SW480 (cell line): ENCODE measurements at places on chromosomes 3 and 15.

DNA sequence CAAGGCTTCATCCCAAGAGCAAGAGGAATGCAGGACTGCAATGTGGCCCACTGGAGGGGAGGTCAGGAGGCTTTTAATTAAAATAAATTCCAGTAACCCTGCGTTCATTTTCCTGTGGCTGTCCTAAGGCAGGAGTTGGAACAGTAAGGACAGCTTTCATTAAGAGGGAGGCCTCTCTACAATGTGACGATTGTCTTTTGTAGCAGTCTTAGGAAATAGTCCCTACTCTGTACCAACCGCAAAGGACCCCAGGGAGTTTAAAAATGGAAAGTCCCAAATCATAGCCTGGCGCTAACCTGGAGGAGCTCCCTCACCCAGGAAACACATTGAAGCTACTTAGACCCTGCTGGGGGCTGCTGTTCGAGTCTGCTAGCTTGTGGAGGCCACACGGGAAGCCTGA is 62.8 kb downstream of the SYNM start:
- no peak for DNase-seq

DNA sequence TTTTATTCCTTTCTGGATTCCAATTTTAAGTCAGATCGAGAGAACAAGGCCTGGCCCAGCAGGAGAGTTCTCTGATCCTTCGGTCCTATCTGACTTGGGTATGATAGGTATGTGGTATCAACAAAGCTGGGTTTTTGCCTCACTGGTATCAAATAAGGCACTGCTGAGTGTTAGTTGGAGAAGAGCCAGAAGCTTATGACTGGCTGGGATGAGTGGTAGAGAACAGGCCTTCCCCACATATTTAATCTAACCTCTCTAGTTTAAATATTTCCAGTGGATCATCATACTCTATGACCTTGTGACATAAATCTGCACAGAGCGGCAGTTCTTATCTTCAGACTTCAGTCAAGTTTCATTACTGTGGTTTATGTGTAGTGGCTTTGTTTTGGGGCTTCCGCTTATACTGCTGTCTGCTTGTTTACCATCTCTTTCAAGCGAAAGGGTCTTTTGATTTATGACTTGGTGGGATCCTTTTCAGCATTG is 164.5 kb downstream of the PTPRG start:
- DNase-seq = peak; percentile 37

DNA sequence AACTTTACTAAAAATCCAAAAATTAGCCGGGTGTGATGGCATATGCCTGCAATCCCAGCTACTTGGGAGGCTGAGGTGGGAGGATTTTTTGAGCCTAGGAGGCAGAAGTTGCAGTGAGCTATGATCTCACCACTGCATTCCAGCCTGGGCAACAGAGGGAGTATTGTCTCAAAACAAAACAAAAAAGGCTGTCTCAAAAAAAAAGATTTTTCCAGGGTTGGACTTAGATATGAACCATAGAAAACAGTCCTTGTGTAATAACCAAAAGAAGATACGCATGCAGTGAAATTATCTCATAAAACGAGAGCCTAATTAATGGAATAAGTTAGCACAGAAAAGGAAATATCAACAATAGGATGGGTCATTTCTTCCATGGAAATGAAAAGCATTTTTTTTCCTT is 320.4 kb upstream of the RASGRP1 start:
- DNase-seq = no peak

- peak; percentile 59 for DNase-seq
Observed at GRCh38 chr3:52052831-52053306, 3.5 kb downstream of the DUSP7 start.

GRCh38 chr3:109985943-109986555 is 648.7 kb upstream of the DPPA4 start:
- no peak for DNase-seq

- DNase-seq = no peak
Observed at GRCh38 chr3:42736531-42736930, 33.9 kb upstream of the HHATL start.

GRCh38 chr3:34683851-34684250 is 885.4 kb downstream of the PDCD6IP start:
- DNase-seq = peak; percentile 49

GRCh38 chr3:52130966-52131622 is 23.1 kb downstream of the POC1A start:
- DNase-seq = no peak

DNA sequence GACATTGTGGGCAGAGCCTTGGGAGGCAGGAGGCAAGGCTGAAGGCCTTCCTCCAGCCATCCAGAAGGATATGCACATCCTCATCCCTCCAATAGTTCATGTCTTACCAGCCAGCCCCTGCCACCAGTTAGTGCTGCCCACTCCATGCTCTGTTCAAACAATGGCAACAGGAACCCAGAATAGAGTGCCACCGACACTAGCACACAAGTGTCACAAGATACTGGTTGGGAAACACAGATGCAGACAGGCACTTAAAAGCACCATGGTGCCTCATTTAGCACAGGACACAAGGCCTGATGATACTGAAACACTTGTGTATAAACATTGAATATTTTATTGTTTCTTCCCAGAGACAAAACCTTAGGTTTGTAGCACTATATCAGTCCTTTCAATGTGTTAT is 56.5 kb upstream of the MYO5C start:
- DNase-seq = no peak

DNA sequence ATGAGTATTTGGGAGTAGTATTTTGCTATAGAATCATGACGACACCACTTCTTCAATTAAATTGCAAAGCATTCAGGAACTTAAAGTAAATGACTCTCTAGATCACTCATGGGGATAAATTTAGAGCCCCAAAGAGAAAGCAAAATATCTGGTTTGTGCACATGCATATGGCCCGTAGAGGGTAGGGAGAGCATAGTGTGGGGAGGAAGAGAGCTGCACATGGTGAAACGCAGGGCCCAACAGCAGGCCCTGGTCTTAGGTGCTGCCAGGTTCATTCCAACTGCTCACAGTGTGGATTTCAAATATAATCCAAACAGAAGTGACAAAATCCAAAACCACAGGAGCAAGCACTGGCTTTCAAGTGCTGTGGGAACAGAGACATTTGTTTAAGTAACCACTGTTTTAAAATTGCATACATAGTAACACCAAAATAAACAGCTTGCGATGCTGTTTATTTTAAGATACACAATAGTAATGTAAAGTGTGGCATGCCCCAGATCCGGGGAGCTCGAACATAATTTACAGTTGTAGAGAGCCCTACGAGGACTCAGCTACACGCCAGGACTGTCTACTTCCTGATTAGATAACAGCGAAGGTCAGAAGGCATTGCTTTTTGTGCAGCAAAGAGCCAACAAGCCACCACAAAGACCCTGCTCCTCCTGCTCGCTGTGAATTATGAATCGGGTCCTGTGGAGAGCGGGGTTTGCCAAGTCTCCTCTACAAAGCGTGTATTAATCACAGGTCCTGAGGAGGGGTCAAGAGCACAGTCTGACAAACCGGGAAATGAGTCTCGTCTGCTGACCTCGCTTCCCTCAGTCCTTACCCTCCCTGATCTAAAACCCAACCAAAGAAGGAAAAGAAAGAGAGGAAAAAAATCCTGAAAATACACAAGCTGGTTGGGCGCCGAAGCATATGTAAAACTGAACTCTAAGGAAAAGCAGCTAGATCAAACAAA is 80.6 kb downstream of the MEIS2 start:
- DNase-seq = no peak

GRCh38 chr3:188158731-188159310 is 4.9 kb downstream of the LPP start:
- DNase-seq = no peak

GRCh38 chr3:119240101-119240590 is 532 bp downstream of the B4GALT4 start:
- DNase-seq = peak; percentile 30

- no peak for DNase-seq
Observed at GRCh38 chr15:50970524-50970923, 62.0 kb downstream of the AP4E1 start.

GRCh38 chr15:92648190-92648875 is 7.2 kb downstream of the FAM174B start:
- no peak for DNase-seq

- DNase-seq = no peak
Observed at GRCh38 chr3:164577667-164578210, 500.6 kb downstream of the SI start.

DNA sequence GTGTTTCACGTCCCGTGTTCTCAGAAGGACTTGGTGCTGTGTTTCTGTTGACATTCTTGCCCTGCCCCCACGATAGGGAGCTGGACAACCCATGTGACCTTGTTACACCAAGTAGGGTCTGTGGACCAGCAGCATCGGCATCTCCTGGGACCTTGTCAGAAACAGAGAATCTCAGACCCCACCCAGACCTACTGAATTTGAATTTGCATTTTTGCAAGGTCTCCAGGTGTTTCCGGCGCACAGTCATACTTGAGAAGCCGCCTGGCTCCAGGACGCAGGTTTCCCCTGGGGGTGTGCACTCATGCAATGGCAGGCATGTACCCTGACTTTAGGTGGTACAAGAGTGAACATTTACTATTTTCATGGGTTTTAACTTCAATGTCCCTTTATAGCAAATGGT is 117.9 kb downstream of the TLE3 start:
- DNase-seq = no peak

GRCh38 chr3:16382845-16383244 is 117.8 kb downstream of the OXNAD1 start:
- no peak for DNase-seq

DNA sequence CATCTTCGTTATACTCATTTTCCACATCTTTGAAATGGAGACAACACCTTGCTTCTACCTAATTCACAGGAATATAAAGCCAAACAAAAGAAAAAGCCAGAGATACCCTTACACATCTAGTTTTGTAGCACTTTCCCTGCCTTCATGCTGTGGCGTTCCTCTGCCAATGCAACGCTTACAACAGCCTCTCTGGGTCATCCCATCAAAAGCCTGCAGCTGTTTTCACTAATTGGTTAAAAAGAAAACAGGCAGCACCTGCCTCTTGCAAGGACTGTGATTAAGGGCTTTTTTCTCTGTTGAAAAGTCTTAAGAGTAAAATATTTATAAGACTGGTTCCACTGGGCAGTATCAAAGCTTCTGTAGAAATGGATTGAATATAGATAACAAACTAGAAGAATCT is 120.3 kb downstream of the FMN1 start:
- DNase-seq = no peak

- DNase-seq = no peak
Observed at GRCh38 chr15:88376574-88377174, 90.5 kb downstream of the MRPL46 start.

GRCh38 chr15:52653431-52653964 is 25.7 kb downstream of the ATOSA start:
- DNase-seq = no peak

GRCh38 chr3:76372497-76372896 is 587.1 kb upstream of the ZNF717 start:
- no peak for DNase-seq

- no peak for DNase-seq
Observed at GRCh38 chr3:74532446-74532845, 82.0 kb downstream of the CNTN3 start.

GRCh38 chr15:76282465-76282864 is 28.8 kb downstream of the ETFA start:
- no peak for DNase-seq

DNA sequence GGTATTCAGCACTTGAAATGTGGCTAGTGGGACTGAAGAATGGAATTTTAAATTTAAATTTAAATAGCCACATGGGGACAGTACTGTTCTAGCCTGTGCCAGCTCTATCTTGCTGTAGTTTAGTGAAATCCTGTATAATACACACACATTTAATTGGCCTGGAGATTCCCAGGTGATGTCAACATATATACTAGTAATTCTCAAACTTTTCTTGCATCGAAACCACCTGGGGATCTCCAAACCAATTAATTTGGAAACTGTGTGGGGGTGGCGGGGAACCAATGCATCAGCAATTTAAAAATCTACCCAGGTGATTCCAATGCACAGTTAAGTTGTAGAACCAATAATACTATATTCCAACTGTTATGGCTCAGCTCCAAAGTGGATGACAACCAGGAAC is 228.9 kb upstream of the MRPL3 start:
- DNase-seq = no peak

DNA sequence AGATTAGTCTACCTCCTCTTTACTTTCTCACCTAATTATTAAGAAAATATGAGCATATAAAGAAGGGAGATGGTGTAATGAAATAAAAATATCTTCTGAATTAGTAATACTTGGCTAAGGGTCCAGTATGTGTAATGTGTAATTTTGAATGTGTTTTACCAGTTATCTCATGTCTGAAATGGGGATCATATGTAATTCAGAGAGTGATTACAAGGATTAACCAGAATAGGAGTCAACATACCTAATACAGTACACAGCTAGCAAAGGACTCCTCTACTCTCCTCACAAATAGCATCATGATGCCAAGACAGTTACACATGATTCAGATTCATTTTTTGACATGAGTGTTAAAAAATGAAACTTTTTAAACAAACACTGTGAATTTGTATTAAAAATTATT is 570.4 kb downstream of the SI start:
- DNase-seq = no peak

GRCh38 chr15:100520132-100520921 is 8.4 kb downstream of the CERS3 start:
- no peak for DNase-seq

DNA sequence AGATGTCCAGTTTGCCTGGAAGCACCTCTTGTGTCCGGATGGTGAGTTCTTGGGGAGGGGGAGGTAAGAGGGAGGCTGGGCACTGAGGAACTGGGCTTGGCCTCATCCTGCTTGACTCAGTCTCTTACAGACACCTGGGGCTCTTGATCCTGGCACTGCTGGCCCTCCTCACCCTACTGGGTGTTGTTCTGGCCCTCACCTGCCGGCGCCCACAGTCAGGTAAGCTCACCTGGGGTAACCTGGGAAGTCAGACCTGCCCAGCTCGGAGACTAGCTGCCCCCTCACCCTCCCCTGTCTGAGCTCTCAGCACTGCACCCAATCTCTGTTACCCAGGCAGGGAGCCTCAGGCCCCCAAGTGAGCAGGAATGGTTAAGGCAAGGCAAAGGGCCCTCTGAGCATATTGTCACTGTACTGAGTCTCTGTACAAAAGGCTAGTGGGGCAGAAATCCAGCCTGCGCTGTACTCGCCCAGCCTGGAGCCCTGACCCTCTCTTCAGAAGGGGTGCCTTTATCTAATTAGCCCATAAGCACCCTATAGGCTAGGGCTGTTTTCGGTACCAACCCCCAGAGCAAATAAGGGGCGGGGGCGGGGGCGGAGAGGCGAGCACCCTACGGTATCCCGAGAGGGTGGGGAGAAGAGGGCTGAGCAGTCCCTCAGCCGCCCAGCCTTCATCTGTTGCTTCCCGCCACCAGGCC is 2.2 kb upstream of the IL17RC start:
- DNase-seq = no peak

- DNase-seq = no peak
Observed at GRCh38 chr3:127991681-127992080, 60.6 kb upstream of the SEC61A1 start.

DNA sequence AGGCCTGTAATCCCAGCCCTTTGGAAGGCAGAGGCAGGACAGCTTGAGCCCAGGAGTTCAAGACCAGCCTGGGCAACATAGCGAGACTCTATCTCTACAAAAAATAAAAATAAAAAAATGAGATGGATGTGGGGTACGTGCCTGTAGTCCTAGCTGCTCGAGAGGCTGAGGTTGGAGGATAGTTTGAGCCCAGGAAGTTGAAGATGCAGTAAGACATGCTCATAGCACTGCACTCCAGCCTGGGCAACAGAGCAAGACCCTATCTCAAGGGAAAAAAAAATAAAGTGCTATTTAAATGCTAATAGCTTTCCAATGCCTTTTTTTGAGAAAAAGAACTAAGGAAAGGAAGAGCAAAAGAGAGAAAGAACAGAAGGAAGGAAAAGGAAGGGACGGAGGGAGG is 94.5 kb downstream of the MAGI1 start:
- DNase-seq = no peak
